Kidney glomerular epithelial cell (primary cell): ENCODE measurements at places on chromosomes 2 and 18.
A peak's percentile ranks its signal among the peaks of the same experiment; 100 is the strongest.

- no peak for DNase-seq
These were observed 32.8 kb downstream of the ATF2 start for GRCh38 chr2:175135177-175135576.

DNA sequence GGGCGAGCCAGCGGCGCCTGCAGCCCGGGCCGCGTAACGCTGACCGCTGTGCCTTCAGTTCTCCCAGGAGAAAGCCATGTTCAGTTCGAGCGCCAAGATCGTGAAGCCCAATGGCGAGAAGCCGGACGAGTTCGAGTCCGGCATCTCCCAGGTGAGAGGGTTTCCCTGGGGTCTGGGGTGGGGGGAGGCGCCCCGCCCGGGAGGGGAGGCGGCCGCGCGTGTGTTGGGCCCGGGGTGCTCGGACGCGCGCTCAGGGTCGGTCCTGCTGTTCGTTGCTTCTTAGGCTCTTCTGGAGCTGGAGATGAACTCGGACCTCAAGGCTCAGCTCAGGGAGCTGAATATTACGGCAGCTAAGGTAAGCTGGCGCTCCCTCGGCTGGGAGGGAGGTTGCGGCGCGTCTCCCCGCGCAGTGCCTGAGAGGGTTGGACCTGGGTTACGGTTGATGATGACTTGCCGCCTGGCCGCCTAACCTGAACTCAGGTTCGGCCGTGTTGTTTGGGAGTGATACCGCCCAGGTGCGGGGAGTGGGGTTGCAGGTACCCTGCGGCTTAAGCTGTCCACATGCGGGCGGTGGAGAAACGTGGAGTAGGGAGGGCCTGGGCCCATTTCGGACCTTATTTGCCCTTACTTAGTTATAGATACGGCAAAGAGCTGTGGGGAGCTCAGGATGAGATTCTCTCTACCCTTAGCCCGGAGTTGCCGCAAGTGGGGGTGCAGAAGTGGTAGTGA is 638 bp downstream of the RPS7 start:
- no peak for DNase-seq

- DNase-seq = peak; percentile 74
These were observed 14.5 kb downstream of the PTPRN start for GRCh38 chr2:219294356-219295351.

- DNase-seq = no peak
These were observed 275.0 kb upstream of the KYNU start for GRCh38 chr2:142602418-142602989.

GRCh38 chr18:78433562-78433961 is 546.1 kb upstream of the SALL3 start:
- DNase-seq = no peak

- no peak for DNase-seq
These were observed 1485.1 kb upstream of the TMEFF2 start for GRCh38 chr2:193679847-193680246.

DNA sequence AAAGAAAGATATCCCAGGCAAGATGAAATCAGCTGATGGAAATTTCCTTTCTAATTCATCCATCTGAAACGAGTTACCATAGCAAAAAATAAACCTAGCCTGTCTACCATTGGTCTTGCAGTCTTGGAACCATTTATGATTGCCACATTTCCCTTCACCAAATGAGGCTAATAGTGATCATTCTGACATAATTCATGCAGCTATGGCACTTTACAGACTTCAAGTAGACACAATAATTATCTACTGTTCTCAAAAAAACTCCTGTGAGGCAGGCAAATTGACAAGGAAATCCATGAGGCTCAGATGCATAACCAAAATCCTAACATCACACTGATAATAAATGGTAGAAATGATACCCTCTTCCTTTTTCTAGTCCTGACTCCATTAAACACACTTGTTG is 1669.7 kb upstream of the LRRTM1 start:
- no peak for DNase-seq

GRCh38 chr2:84894131-84894586 is 11.3 kb upstream of the TMSB10 start:
- no peak for DNase-seq

- DNase-seq = no peak
These were observed 44.3 kb downstream of the ST3GAL5 start for GRCh38 chr2:85844486-85844885.

DNA sequence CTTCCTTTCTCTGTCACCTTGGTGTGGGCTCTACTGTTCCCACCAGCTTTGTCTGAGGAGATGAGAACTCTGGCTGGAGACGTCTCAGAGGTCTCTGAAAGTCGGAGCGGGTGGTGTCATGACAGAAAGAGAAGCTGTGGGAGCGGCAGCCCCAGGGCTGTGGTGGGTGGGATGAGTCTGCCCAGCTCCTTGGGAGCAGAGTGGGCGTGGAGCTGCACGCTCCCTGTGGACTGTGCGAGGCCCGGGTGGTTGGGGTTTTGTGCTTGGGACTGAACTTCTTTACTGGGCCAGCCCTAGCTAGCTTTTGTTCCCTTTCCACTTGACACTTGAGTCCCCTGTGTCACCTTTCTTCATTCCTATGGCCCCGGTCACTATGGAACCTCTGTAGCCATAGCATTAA is 10.4 kb downstream of the TOGARAM2 start:
- no peak for DNase-seq

- DNase-seq = no peak
These were observed 97.6 kb downstream of the MYCN start for GRCh38 chr2:16037808-16038457.

- DNase-seq = no peak
These were observed 193.5 kb upstream of the SMAD2 start for GRCh38 chr18:48123941-48124340.

DNA sequence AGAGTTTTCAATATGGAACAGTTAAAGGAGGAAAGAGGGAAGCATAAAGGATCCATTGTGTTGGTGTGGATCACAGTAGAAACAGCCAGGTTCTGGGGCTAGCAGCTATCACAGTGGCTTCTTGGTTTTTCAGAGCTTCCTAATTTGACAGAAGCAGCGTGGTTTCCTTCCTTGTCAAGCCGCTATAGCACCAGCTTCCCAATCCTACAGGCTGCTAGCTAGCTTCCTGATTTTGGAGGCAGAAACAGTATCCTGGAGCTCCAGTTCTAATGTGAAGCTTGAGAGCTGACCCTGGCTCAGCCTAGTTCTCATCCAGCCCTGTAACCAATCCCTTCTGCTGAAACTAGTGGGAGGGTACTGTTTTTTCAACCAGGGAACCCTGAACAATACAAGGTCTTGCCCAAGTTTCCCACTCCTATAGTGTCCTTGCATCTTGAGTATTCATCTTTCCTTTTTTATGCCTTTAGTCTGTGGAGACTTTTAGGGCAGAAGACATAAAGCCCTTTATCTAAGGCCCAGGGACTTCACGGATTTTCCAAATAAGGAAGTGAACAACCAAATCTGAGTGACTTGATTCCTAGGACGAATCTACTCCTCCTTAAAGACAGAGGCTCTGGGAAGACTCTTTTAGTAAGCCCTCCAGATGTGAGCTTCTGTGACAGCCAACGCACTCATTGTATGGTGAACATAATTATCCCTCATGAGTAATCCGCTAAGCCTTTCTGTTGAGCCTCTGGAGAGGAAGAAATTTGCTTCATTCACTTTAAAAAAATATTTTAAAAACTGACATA is 33.8 kb downstream of the CCDC93 start:
- peak; percentile 58 for DNase-seq

DNA sequence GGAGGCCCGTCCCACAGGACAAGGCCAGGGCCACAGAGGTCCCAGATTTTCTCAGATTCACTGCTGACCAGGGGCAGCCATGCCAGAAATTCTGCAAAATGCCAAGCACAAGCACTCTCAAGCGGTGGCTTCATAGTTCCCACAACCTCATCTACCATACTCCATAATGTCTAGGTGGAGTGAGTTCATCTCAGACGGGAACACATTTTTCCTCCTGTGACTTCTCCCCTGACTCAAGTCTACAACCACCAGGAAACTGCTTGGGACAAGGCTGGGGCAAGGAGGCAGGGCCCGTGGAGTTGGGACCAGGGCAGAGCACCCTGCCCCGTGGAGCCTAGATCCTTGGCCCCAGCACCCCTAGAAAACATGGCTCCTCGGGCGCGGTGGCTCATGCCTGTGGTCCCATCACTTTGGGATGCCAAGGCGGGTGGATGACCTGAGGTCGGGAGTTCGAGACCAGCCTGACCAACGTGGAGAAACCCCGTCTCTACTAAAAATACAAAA is 150.7 kb upstream of the HAAO start:
- no peak for DNase-seq

GRCh38 chr18:42564761-42565160 is 550.7 kb downstream of the RIT2 start:
- no peak for DNase-seq

GRCh38 chr2:150589681-150590080 is 102.2 kb upstream of the RND3 start:
- no peak for DNase-seq
